Activated T-helper 1 cell treated with Interleukin-2 at 50 U/mL for 16 hours (primary cell): ENCODE measurements at places on chromosomes 2 and 18.

DNA sequence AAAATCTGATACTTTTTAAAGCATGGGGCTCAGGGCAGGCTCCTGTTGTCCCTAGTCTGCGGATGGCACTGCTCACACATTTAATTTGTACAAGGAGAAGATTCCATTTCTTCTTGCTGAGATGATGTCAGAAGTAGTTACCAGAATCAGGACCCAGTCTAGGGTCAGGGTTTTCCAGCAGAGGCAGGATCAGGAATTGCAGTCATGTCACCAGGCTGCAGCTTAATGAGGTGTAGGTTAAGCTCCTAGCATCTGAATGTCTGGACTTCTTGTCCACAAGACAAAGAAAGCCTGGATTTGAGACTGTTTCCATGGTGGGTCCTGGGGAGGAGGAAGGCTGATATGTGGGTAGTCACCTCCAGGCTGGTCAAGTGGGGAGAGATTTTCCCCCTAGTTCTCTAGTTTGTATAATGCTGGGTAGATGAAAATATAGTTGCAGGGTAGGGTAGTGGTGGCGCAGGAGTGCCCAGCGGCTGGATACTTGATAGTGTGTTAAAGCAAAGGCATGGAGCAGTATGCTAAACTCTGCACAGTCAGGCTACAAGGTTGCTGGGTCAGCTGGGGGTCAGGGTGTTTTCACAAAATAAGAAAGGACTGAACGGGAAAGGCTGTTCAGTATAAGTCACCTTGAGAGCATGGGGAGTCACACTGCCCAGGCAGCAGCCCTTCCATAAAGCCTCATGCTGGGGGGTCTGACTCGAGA is 148.4 kb downstream of the PRKCE start:
- DNase-seq: no peak

GRCh38 chr2:129732630-129733026 is 246.8 kb upstream of the RAB6C start:
- DNase-seq: no peak

DNA sequence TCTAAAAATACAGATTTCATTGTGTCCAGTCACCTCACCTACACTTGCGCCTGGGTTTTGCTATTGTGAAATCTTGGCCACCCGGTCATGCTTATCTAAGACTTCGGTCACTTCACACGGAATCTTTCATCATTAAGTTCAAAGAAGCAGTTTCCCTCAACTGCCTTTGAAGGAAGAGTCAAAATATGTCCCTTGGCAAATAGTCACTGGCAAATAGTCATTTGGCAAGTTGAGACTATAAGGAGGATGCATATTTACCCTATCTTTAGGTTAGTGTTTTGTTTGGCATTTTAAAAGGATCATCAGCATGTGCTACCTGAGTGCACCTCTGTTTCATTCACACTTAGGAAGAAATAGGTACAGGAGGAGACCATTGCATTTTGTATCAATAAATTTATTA is 95.9 kb downstream of the FEZ2 start:
- no peak for DNase-seq

DNA sequence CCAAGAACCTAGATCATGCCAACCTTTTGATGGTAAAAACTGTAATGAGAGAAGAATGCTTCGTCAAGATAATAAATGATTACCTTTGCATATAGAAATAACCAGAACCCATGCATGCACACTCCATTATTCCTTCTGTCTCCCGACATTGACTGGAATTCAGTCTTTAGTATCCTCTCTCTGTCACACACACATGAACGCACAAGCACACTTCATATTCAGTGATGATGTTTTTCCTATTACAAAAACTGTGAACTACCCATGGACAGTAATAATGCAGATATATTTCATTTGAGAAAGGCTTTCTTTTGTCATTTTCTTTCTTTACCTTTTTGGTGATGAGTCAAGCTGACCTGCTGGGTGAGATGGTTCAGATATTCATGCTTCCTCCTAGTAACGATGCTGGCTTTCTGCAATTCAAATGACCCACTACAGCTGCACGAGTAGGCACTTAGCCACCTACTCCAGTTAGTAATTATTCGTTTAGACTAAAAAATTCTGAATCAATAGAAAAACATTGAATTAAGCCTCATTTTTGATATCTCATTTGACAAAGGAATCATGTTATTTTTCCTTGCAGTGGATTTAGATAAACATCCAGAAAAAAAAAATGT is 382.2 kb downstream of the TGIF1 start:
- DNase-seq: no peak

DNA sequence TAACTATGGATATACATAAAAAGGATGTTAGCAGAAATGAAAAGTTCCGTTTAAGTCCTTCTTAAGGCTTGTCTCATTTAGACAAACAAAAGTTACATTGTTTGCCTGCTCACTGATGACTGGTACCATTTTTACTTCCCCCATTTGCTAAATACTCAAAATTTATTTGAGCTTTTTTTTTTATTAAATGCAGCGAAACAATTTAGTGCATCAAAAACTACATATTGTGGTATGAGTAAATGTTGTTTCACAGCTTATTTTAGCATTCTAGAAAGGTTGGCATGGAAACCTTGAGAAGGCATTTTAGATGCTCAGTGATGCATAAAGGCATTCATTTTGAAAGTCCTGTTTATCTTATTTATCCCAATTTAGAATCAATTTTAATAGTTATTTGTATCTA is 100.0 kb downstream of the MAP2 start:
- DNase-seq: no peak

DNA sequence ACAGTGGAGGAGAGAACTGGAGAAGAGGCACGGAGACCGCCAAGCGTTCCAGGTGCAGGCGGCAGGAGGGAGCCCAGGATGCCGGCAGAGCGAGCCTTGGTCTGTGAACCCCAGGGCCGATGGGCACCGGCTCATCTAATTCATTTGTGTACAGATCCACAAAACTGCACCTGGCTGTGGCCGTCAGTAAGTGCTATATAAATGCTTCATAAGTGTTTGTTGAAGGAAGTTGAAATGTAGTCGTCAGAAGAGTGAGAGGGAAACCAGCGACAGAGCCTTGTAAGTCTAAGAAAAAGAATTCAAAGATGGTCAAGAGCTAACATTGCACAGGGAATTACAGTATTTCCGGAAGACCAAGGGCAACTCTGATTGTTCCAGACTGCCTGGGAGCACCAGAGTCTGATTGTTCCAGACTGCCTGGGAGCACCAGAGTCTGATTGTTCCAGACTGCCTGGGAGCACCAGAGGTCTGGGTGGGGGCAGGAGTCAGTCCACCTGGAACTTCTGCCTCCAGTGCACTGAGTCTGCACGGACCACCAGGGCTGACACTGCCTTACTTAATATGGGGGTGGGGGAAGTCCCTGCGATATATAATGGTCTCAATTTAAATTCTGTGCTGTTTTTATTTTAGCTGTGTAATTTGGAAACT is 112.3 kb downstream of the BCL2 start:
- no peak for DNase-seq

- DNase-seq: no peak
These were observed 67.0 kb upstream of the OSR1 start for GRCh38 chr2:19425419-19425818.

- no peak for DNase-seq
These were observed 1531.7 kb upstream of the NXPH2 start for GRCh38 chr2:140311905-140312304.

- no peak for DNase-seq
These were observed 689.4 kb upstream of the FANCL start for GRCh38 chr2:58930537-58930936.

DNA sequence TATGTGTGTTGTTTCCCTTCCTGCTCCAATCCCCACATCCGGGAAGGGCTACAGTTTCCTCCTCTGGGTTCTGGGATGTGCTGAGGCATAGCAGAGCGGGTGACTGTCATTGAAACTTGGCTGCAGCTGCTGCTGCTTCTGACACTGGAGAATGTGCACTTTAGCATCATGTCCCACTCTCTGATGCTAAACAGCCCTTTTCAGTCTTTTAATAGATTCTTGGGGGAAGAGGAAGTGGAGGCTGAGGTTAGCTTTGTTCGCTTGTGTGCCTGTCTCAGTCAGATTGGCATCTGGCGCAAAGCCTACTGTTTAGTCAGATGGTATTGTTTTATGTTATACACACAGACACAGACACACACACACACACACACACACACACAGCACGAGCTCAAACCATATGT is 136.5 kb upstream of the RND3 start:
- DNase-seq: no peak

DNA sequence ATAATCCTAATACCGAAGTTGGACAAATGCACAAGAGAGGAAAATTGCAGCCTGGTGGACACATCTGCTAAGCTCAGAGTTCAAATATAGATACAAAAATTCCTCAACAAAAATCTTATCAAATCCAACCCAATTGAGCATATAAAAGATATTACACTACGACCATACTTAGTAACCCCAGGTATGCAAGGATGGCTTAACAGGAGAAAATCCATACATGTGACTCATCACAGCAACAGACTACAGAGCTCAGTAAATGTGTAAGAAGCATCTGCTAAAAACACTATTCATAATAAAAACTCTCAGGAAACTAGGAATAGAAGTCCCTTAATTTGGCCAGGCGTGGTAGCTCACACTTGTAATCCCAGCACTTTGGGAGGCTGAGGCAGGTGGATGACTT is 28.3 kb downstream of the HS6ST1 start:
- no peak for DNase-seq

DNA sequence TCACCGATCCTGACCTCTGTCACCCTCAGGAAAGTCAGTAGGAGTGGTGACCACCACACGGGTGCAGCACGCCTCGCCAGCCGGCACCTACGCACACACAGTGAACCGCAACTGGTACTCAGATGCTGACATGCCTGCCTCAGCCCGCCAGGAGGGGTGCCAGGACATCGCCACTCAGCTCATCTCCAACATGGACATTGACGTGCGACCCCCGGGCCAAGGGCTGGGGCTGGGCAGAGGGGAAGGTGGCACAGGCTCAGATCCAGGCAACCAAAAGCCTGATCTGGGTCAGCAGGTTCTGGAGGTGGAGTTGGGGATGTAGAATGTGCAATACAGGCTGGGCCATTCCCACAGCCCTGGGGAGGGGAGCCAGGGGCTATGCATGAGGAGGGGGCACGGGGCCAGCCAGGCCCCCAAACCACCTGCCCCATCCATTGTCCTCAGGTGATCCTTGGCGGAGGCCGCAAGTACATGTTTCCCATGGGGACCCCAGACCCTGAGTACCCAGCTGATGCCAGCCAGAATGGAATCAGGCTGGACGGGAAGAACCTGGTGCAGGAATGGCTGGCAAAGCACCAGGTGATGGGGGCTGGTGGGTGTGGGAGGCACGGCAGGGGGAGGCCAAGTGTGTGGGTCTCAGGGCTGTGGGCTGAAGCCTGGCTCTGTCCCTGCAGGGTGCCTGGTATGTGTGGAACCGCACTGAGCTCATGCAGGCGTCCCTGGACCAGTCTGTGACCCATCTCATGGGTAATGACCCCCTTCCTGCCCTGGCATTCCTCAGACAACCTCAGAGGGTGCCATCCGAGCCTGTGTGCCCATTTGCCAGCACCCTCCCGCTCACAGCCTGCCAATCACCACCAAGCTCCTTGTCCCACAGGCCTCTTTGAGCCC is 1.4 kb downstream of the ALPI start:
- DNase-seq: no peak

DNA sequence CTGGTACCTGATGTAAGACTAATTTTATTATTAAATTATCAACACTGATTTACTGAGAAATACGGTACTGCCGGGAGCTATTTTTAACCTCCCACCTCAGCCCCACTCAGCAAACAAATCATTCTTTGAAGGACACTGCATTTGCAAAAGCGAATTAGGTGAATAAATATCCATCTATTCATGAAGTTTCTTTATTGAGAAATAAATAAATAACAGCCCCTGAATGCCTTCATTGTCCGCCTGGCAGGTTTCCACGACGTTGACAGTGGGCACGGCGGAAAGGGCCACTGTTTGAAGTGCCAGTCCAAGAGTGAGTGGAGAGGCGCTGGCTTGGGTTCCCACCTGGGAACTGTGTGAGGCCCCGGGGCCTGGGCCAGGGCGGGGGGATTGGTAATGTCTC is 15.7 kb downstream of the C1QL2 start:
- DNase-seq: no peak

GRCh38 chr2:209556354-209556961 is 132.6 kb downstream of the MAP2 start:
- no peak for DNase-seq

GRCh38 chr18:77567205-77567604 is 317.6 kb downstream of the GALR1 start:
- DNase-seq: no peak

DNA sequence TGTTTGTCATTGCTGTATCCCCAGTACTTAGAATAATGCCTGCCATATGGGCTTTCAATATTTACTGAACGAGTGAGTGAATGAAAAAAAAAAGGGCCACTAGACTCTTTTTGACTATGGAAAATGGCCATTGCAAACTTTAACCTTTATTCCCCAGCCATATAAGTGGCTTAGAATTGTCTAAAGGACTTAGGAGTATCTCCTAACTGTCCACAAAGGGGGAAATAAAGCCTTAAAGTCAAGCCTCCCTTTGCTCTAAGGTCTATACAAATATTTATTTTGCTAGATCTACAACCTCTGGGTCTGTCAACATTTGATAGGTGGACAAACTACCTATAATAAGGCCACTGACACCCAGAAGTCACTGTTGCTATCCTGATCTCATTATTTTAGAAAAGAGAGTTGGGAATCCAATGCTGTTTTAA is 25.7 kb downstream of the UPP2 start:
- no peak for DNase-seq

GRCh38 chr2:238257786-238258700 is 18.2 kb upstream of the HES6 start:
- no peak for DNase-seq

GRCh38 chr18:45666006-45666405 is 50.7 kb downstream of the SLC14A2 start:
- DNase-seq: no peak

DNA sequence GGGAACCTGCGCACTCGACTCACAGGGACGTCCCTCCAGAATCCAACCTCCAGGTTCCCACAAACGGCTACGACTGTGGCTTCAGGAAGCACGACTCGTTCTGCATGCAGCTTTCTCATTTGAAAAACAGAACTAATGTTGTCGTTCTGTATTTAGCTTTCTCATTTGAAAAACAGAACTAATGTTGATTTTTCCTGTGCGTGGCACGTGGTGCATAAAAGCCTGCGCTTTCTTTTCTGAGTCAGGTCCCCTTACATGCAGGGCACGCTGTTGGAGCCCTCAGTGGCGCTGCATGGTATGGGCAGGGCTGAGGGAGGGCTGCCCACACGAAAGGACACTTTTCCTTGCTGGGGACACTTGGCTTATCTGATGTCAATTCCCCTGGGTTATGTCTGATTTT is 124.3 kb downstream of the TMEM18 start:
- no peak for DNase-seq
